ENCODE measurements at places on chromosomes 5 and 9.

DNA sequence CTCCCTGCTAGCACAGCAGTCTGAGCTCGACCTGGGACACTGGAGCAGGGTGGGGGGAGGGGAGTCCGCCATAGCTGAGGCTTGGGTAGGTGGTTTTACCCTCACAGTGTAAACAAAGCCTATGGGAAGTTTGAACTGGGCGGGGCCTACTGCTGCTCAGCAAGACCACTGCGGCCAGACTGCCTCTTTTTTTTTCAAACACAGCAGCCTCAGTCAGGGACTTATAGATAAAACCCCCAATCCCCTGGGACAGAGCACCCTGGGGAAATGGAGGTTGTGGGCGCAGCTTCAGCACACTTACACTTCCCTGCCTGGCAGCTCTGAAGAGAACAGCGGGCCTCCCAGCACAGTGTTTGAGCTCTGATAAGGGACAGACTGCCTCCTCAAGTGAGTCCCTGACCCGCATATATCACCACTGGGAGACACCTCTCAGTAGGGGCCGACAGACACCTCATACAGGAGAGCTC, 151.1 kb upstream of the APC start:
- DNase-seq = no peak

DNA sequence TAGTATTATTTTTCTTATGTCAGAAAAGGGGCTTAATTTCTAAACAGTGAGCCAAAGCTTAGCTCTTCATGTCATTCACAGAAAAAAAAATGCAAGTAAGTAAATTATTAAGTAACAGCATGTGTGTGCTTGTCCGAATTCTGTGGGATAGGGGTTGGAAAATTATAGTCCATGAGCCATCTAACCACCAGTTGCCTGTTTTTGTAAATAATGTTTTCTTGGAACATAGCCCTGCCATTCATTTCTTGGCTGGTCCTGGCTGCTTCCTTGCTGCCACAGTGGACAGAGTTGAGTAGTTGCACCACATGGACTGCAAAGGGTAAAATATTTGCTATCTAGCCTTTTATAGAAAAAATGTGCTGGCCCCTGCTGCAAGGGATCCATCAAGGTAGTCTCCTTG, 513.7 kb upstream of the WWC1 start:
- DNase-seq = no peak

GRCh38 chr9:134076644-134077043, 8.8 kb upstream of the BRD3 start:
- no peak for DNase-seq

DNA sequence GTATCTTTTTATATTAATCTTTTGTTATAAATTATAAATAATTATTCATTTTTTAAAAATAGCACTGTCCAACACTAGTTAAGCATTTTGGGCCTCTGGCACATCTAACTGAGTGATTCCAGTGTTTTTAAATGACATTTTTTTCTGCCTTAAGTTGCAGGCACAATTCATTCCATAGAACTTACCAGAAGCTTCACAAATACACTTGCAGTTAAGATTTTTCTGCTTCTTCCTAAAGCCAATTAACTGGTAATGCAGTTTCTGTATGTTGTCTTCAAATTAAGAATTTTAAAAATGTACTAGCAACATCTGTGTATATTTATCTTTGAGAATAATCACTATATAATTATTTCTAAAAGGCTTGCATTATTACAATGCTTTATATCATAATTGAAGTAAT, 11.2 kb upstream of the NFIB start:
- no peak for DNase-seq

DNA sequence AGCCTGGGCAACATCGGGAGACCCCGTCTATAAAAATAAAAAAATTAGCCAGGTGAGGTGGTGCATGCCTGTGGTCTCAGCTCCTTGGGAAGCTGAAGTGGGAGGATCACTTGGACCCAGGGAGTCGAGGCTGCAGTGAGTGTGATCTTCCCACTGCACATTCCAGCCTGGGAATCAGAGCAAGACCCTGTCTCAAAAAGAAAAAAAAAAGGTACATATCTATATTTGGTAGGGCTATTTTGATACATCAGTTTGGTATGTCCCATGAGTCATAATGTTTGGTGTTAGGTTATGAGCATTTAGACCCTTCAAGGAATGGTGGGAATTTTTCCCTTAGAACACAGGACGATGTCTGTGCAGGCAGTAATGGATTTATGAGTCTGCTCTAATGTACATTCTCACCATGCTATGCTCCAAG, 55.3 kb upstream of the POU4F3 start:
- DNase-seq = no peak

DNA sequence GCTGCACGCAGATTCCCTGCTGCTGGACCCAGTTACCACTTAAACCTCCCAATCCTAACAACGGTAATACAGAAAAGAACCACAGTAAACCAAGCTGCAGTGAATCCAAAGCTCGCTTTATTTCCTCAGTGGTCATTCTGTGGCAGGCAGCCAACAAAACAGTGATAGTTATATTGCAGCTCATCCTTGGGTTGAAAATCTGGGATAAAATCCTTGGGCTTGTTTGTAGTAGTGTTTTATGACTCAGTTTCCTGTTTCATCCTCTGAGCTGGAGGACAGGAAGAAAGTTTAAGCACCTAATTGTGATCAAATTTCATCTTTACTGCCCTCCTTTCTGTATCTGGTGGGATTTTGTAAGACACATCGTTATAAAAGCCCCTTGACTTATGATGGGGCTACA, 31.4 kb downstream of the HMGCR start:
- no peak for DNase-seq

DNA sequence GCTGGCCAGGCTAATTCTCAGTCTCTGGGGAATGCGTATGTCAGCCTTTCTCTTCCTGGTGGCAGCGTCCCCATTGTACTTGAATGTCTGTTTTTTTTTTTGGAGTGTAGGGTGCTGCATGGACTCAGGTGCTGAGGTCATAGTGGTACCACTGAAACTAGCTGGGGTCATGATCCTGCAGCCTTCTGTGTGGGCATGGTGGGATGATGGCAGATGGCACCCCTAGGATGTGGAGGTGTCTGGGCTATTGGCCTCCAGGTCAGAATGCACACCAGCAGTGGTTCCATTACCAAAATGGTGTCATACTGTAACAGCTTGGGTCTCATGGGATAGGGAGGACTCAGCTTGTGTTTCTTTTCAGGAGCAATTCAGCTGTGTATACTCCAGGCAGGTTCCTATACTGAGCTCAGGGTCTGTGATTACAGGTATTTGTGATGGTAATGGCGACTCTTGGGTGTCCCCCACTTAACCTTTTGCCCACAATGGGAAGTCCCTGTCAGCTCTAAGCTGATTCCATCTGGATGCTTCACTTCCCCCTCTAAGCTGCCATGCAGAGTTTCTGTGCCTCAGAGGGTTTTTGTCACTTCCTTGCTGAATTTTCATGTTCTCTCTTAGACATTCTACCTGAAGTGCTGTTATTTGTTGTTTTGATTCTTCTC, 17.9 kb downstream of the HSD17B4 start:
- DNase-seq = no peak

- DNase-seq = no peak
These were observed 2.7 kb upstream of the PTAR1 start for GRCh38 chr9:69762527-69762926.

DNA sequence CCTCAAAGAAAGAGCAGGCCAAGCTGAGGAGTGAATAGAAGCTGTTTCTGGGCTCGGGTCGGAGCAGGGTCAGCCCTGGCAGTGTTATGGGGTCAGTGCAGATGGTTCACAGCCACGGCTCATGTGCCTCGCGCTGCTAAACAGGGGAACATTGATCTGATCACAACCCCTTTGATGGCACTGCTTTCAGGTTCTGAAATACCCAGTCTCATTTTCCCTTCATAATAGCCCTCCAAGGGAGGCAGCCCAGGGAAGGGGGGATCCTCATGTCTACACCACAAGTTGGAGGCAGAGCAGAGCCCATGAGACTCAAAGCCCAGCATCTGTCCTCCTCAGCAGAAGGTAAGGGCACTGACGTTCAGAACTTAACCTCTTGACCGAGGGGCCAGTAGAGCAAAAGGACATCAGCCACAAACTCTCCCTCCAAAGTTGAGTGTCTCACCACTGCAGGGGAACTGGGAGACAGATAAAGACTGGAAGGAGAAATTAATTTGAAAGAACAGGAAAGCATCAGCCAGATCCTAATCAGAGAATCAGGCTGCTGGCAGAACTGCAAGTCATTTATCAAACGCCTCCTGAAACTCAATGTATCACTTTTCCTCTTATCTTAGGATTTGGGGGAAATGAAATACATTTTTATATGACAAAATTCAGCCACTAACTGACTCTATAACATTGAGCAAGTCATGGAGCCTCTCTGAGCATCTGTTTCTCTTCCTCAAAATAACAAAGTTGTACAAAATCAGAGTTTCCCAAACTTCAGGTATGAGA, 110.6 kb downstream of the SH3TC2 start:
- DNase-seq = no peak

DNA sequence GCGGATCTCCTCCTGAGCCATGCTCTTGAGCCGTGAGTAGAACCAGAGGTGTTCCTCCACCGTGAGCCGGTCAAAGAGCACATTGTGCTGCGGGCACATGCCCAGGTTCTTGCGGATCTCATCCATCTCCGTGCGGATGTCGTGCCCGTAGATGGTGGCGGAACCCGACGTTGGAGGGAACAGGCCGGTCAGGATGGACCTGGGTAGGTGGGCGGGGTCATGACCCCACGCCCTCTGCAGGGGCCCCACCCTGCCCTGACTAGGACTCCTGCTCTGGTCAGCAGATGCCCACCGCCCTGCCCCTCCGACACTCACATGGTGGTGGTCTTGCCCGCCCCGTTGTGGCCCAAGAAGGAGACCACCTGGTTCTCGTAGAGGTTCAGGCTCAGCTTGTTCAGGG, 12.1 kb downstream of the ABCA2 start:
- DNase-seq = no peak

- no peak for DNase-seq
These were observed 17.6 kb downstream of the MEGF9 start for GRCh38 chr9:120696551-120697230.

DNA sequence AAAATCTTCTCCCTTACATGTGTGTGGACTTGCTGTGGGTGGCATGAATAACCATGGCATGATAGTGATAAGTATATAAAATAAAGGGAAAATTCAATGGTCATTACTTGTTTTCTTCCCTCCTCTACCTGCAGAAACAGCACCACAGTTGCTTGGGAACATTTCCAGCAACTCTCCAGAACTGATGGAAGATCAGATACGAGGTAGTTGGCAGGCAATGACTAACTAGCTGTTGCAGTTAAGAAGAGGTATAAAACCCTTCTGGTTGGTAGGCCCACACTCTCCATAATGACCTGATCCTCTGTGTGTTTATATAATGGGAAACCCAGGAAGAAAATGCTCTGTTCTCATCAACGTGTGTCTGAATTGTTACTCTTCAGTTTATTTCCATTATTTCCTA, 185.9 kb downstream of the SYK start:
- DNase-seq = no peak

DNA sequence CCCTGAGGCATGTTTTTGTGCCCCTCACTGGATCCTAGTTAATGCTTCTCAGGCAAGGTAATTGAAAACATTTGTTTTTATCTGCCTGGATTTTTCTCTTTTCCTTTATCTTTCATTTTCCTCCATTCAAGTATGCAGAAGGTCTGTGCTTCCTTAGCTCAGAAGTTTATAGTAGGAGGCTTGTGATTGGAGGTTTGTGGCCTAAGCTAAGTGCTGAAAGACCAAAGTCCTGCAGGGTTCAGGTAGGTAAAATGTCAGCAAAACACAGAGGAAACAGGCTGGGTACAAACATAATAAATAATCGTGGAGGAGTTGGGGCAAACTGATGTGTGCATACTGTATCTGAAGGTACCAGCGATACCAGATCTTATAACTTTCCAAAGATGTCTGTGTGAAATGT, 230.9 kb upstream of the KLF4 start:
- DNase-seq = no peak

DNA sequence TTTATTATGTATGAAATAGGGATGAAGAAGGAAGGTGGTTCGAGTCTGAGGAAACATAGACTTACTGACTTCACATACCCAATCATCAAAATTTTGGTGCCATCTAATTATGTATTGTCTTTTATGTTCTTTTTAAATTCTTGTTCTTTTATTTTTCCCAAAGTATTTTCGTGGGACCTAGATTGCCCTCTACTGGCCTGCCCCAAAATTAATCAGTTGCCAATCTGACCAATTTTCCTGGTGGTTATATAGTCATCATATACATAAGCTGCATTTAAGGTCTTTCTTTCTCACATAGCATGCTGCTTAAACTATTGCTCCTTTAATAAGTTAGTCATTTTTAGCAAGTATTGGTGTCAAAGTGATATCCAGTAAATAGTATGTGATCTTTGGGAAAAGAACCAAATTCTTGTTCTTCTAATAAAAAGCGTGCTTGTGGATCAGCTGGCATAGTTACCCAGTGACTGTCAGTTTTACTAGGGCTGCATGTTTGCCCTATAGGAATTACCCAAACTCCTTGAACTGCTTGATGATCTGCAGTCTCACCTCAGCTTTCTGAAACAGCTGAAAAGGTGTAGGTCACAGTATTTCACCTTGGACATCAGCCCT, 223.5 kb downstream of the SH3GL2 start:
- no peak for DNase-seq

GRCh38 chr5:106089073-106089472, 1581.7 kb downstream of the EFNA5 start:
- DNase-seq = no peak

DNA sequence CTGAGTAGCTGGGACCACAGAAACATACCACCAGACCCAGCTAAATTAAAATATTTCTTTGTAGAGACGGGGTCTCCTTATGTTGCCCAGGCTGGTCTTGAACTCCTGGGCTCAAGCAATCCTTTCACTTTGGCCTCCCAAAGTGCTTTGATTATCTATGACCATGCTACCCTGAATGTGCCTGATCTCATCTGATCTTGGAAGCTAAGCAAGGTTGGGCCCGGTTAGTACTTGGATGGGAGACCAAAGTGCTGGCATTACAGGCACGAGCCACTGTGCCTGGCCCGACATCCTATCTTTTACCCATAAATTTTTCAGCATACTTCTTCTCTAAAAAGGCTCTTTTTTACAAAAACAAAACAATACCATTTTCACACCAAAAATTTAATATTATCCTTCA, 137.0 kb upstream of the LRRTM2 start:
- DNase-seq = no peak

- DNase-seq = no peak
These were observed 5.3 kb downstream of the ATOSB start for GRCh38 chr9:35110327-35110761.

DNA sequence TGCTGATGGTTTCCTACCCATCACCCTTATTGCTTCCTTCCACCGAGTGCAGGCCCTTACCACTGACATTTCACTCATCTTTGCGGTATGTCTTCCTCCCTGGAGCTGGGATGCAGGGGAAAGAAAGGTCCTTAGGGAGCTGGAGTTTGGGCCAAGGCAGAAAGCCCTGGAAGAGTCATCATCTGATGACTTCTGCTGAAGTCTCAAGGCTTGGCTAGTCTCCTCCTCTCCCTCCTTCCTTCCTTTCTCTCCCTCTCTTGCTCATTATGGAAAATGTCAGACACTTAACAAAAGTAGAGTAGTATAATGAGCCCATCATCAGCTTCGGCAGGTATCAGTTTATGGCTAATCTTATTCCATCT, 40.0 kb downstream of the LARP1 start:
- no peak for DNase-seq

- no peak for DNase-seq
These were observed 143.3 kb downstream of the RAPGEF6 start for GRCh38 chr5:131491749-131492148.

- DNase-seq = no peak
These were observed 52.0 kb upstream of the NCS1 start for GRCh38 chr9:130120299-130120587.

- no peak for DNase-seq
These were observed 119.6 kb downstream of the DROSHA start for GRCh38 chr5:31412324-31412723.

GRCh38 chr5:160506006-160507004, 84.7 kb downstream of the PTTG1 start:
- DNase-seq = peak; percentile 55

All from activated T-helper 1 cell treated with Interleukin-2 at 50 U/mL for 16 hours (primary cell).